ENCODE measurements at places on chromosomes 1 and 21. TPM values are rescaled to one million over a fixed set of nuclear protein-coding genes. Genes with fewer than 3 reads are reported as not detected.

Gene KRTAP12-1
- 1.0 TPM for total RNA-seq

DNA sequence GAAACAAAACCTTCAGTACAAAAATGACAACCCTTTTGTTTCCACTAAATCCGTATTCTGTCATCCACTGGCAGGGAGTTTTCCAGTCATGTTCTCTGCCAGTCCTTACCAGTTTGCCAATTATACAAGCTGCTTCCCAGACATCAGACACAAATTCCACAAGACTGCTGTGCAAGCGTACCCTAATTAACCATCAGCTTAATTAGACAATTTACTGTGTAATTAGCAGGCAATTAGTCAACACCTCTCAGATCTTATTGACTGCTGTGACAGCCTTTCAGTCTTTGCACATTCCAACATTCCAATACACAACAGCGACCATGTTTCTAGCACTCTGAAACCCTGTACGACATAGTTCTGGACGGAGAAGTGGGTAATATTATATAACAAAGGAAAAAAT lies 420.1 kb downstream of the DPYD start:
- no peak for DNase-seq

Gene SELE
- not detected for total RNA-seq

DNA sequence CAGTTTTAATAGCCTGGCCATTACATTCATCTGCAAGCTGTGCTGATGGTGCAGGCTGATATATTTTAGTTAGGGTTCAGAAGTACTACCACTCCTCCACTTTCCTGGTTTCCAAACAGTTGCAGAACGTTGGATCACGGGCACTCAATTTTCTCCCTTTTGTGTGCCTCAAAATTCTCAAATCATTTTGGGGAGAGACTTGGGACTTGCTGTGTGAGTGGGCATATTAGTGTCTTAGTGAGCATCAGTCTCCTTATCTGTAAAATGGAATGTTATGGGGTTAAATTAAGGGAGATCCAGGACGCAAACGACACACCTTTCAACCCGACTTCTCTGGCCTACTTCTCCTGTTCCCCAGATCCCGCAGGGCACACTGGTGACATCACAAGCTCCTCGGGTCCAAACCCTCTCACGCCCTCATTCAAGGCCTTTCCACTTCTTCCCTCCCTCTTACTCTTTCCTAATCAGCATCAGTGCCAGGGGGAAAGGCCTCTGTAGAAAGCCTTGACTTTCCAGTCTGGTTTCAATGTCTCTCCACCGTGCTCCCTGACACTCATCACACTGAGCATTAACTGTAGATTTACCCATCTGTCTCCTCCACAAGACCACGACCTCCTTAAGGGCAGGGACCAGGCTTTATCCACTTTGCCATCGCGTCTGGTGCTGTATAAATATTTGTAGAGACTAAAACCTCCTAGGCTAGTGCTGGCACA lies 1.2 kb downstream of the PIGP start:
- DNase-seq, result no peak

- peak; percentile 69 for DNase-seq
Measured at GRCh38 chr1:182054698-182055326, 6.7 kb downstream of the ZNF648 start.

DNA sequence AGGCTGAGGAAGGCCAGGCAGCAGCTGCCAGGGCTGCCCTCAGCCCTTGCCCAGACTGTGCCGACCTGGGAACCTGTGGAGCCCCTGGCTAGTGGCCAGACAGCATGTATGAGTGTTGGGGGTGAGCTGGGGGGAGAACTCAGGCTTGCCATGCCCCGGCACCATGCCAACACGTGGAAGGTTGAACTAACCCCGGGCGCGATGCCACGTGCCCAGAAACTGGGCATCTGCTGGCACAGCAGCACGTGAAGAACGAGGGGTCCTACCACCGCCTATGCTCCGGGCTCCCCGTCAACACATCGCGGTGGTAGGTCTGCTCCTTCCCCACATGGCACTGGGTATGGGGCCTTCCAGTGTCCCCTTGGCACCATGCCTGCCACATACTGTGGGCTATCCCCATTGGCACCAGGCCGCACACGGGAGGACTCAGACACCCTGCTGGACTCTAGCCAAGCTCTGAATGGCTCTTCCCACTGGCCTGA lies 68.7 kb downstream of the CASZ1 start:
- no peak for DNase-seq

All from WTC11 (cell line).